ENCODE measurements at places on chromosomes 7 and 10.
A peak's percentile ranks its signal among the peaks of the same experiment; 100 is the strongest.

GRCh38 chr10:1036341-1036791, 10.7 kb upstream of the IDI2 start:
- no peak for DNase-seq

DNA sequence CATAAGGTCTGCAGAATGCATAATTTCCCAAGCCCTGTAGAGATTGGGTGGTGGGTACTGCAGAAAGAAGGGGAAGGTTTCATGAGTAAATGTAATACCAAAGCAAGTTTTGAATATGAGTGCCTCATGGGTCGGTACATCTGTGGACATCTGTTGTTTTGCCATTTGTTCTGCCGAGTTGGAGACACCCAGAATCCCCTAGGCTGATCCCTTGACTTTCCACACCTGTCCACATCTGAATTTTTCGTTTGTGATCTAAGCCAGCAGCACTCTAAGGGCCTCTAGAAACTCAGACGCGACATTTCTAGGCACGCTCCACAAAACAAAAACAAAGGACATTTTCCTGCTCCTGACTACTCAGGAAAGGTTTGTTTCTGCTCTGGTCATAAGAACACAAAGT, 11.7 kb upstream of the SLF2 start:
- no peak for DNase-seq

GRCh38 chr10:86648704-86649427, 5.5 kb upstream of the OPN4 start:
- no peak for DNase-seq

GRCh38 chr7:1810961-1811849, 141.1 kb downstream of the ELFN1 start:
- peak; percentile 18 for DNase-seq

GRCh38 chr10:93364966-93365365, 117.2 kb downstream of the MYOF start:
- peak; percentile 15 for DNase-seq

DNA sequence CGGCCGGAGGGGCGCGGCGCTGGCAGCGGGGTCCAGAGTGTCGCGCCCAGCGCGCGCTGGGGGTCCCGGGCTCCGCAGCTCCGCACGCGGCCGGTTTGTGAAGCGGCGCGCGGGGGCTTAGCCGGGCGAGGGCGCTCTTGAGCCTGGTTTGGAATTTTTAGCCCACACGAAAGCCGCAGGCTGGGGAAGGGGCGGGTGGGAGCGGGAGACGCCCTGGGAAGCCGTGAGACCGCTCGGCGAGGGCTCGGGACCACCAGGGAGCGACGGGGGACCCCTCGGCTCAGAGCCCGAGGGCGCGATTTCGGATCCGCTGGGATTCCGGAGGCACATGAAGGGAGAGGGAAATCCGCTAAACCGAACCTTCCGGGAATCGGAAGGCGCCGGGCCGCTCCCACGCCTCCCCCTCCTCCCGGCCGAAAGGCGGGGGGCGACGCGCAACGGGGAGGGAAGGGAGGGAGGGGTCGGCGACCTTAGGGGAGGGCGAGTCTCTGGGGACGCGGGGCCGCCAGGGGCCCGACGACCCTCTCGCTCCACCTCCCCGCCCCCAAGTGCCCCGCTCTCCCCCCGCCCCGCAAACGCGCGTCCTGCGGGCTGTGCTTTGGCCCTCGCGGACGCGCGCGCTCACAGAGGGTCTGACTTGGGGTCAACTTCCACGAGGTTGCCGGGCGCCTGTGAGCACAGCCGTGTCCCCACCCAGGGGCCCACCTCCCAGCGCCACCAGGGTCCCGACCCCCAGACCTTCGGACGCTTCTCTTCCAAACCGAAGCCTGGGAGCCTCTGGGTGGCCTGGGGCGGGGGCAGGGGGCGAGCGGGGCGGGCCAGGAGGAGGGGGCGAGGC, 5.1 kb upstream of the ELFN1 start:
- peak; percentile 39 for DNase-seq

GRCh38 chr7:101934618-101935017, 117.2 kb downstream of the CUX1 start:
- no peak for DNase-seq

DNA sequence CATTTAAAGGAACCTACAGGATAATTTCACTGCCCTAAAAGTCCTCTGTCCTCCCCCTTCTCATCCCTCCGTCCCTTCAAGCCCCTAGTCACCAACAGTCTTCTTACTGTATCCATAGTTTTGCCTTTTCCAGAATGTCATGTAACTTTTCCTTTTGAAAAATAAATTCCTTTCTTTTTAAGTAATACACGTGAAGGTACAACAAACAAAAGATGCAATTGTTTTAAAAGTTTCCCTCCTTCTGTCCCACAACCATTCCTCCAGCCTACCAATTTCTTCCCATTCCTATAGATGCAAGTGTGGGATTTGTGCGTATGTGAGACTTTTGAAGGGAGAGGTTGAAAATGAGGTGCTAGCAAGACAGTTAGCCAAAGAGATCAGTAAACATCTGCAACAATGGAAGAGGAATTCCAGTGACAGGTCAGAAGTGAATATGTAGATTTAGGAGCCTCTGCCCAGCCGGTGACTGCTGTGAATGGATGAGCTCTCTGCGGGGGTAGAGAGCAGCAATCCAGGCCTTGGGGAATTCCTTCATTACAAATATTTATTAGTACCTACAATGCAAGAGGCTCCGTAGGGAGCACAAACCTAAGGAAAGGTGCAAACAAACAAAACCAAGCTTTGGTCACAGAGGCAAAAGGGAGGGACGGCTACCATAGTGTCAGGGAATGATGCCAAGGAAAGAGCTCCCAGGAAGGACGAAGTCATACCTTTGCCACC, 243.6 kb downstream of the SKIDA1 start:
- DNase-seq = no peak

- DNase-seq = no peak
Observed at GRCh38 chr10:4101918-4102654, 317.1 kb upstream of the KLF6 start.

DNA sequence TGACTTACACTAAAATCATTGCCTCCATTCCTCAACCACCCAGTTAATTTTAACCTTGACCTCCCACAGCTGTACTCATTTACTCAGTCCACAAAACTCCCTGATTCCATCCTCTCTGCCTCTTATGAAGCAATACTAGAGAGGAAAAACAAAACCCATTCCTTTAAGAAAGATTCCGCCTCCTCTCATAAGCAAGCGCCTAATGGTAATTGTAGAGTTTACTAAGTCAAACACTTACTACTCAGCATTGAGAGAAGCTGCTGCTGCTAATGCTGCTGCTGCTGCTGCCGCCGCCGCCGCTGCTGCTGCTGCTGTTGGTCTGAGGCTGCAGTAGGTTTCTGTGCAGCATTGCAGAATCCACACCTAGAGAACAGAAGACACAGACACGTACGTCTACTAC, 2.1 kb upstream of the ADD3 start:
- no peak for DNase-seq

DNA sequence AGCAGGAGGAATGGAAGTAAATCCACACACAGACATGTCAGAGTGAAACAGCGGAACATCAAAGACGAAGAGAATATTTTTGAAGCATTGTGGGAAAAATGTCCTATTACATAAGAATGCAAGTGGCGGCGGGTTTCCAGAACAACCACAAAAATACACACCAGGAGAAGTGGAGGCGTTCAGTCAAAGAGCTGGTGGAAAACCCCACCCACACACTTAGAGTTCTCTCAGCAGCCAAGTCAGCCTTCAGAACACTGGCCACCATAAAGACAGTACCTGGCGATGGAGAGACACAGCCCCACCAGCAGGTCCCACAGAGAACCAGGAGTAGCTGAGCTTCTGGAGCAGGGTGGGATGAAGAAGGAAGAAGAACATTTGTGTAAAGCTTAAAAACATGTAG, 23.7 kb downstream of the NKX6-2 start:
- peak; percentile 74 for DNase-seq

DNA sequence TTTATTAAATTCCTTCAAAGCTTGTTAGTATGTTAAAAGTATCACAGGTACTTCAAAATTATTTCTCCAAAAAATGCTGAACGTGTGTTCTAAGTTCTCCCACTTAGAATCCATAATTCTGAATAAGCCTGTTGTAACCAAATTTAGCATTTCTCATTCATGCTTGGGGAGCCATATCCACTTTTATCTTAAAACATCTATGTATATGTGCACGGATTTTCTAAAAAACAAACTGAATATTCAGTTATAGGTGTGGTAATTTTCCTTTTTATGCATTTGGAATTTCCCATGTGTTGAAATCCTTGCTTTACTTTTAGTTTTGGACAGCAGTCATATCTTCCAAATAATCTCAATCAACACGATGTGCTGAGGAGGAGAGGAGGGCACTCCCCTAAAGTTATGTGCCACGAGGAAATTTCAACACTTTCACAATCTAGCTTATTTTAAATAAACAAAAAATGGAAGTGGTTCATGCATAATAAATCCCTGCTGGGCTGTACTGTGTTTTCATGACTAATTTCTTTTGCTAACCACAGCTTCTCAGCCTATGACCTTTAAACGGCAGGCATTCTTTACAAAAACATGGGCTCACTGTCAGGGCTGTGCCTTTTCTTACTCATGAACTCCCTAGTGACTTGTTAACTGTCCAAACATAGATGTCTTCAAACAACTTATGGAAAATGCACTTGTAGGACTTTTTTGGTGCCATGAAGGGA, 380.3 kb upstream of the SEMA3C start:
- no peak for DNase-seq

GRCh38 chr10:114749014-114749413, 72.6 kb upstream of the FHIP2A start:
- DNase-seq = no peak

- no peak for DNase-seq
Observed at GRCh38 chr7:112182749-112183148, 23.4 kb downstream of the DOCK4 start.

DNA sequence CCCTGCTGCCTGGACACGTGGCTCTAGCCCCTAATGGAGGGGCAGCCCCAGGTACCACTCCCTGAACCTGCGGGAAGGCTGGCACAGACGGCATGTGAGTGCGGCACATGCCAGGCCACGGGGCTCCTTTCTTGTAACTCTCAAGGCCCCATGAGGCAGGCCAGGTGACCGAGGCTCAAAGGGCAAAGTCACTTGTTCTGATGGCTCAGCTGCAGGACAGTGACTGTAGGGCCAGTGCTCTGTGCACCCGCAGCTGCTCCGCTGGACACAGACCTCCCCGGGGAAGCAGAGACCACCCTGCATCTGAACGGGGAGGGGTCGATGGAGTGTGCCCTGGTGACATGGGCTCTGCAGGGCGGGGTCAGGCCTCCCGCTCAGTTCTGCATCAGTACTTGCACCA, 55.3 kb downstream of the PTPRE start:
- DNase-seq = no peak

DNA sequence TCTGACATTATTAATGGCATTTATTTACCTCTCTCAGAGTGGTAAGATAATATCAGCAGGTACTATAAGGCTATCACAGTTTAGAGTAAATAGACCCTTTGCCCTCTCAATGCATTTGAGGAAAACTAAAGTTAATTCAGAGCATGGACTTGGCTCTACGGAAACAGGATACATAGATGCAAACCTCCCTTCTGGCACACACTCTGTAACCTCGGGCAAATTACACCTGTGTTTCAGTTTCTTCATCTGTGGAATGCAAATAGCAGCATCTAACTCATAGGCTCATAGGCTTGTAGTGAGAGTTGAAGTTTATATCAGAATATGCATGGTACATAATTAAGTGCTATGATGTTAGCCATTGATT, 5.6 kb downstream of the RAPGEF5 start:
- DNase-seq = no peak

- DNase-seq = no peak
Observed at GRCh38 chr7:110645616-110646015, 445.3 kb upstream of the LRRN3 start.

GRCh38 chr7:14851610-14852009, 50.9 kb downstream of the DGKB start:
- DNase-seq = no peak

- DNase-seq = no peak
Observed at GRCh38 chr10:86651021-86651471, 3.3 kb upstream of the OPN4 start.

- no peak for DNase-seq
Observed at GRCh38 chr10:92848037-92848440, 281 bp upstream of the EXOC6 start.

- no peak for DNase-seq
Observed at GRCh38 chr10:116099023-116099420, 174.0 kb downstream of the GFRA1 start.

GRCh38 chr7:149846436-149847046, 8.4 kb downstream of the ZNF862 start:
- DNase-seq = no peak

GRCh38 chr7:130881799-130882141, 147.8 kb upstream of the KLF14 start:
- no peak for DNase-seq

DNA sequence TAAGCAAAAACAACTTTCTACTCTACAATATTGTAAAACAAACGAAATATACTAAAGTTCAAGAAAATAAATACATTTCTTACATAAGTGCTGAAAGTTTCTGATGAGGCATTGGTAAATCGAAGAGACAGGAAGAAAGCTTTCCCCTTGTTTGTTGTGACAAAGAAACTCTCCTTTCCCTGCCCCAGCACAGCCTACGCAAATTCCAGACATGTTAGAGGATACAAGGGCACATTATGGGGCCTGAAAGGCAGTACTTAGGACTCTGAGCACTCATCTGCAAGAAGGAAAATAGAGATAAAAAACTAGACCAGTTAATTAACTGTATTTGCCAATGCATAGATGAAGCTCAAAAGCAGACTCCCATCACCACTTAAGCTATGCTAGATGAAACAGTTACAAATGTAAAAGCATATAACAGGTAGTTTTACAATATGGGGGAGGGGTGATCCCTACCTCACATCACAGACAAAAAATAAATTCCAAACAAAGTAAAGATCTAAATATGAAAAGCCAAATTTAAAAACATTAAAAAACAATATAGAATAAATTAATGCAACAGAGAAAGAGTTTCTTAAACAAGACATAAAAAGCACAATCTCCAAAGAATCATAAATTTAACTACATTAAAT, 21.8 kb downstream of the ARHGAP19 start:
- no peak for DNase-seq

- DNase-seq = no peak
Observed at GRCh38 chr7:70574314-70574834, 557.6 kb upstream of the GALNT17 start.

GRCh38 chr10:11209830-11210181, 192.1 kb downstream of the CELF2 start:
- no peak for DNase-seq
